ENCODE measurements at places on chromosomes 12 and 14.

DNA sequence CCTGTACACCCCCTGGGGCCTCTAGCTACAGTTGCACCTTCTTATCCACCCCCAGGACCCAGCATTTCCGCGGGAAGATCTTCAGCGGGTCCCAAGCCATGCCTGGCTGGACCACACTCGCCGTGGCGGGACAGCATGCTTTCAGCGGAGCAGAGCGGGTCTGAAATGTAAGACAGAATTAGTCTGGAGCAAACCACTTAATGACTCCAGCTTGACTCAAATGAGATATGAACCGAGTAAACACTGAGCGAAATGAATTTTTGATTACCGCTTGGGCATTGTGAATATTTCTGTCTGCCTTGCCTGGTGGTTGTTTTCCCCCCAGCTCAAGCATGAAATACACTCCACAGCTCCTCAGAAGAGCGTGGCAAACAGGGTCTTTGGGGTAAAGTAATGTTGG, 60.8 kb downstream of the SLC24A4 start:
- DNase-seq: no peak

DNA sequence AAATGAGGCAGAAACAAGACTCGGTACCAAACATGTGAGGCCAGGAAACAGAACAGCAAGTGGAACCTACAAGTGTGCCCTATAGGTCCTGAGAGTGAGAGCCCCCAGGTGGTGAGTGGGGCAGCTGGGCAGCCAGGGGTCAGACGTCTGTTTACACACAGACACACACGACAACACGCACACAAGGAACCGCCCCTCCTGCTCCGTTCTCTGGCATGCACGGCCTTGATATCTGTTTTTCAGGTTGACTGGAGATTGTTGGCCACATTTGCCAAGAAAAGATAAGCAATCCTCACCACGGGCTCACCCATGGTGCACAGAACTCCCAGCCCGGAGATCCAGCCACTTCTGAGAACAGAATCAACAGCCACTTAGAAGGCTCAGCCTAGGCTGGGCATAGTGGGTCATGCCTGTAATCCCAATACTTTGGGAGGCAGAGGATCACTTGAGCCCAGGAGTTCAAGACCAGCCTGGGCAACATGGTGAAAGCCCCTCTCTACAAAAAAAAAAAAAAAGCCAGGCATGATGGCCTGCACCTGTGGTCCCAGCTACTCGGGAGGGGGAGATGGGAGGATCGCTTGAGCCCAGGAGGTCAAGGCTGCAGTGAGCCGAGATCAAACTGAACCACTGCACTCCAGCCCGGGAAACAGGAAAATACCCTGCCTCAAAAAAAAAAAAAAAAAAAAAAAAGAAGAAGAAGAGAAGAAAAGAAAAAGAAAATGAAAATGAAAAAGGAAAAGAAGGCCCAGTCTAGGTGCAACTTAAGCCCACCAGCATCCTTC, 19.4 kb upstream of the EIF5 start:
- DNase-seq: no peak

- DNase-seq: no peak
These were observed 7.5 kb downstream of the SHMT2 start for GRCh38 chr12:57236925-57237595.

GRCh38 chr12:32917094-32917611, 20.6 kb upstream of the PKP2 start:
- no peak for DNase-seq

GRCh38 chr14:73249564-73250316, 12.4 kb downstream of the PAPLN start:
- DNase-seq: no peak

DNA sequence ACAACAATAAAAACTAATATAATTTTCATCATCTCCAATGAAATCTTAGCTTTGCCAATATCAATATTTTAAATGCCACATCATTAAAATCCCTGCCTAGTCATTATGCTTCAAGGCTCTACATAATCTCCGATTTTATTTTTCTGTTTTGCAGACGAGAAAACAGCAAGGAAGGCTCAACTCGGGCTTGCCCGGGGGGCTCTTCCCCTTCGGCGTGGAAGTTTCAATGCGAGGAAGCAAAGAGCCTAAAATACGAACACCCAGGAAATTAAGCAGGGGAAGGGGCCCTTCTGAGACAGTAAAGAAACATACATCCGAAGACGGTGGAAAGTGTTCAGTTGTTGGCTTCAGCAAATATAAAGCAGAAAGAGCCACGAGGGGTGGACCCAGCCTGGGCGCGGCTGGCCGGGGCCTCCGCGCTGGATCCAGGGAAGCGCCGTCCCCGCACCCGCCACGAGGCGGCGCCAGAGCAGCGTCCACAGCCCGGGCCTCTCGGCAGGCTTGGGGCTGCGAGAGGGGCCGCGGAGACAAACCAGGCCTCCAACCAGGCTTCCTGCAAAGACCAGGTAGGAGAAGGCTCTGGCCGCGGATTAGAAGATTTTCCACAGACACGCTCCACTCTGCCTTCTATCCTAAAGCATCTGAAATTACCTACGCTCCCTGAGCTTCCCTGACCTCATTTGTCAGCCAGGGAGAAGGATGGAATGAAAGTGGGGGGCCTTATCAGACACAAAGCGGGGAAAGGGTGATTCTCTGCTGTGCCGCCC, 77.2 kb downstream of the SERPINA3 start:
- peak; percentile 57 for DNase-seq

Measured in NCI-H774 (cell line).